ENCODE measurements at places on chromosomes 3 and 15.

DNA sequence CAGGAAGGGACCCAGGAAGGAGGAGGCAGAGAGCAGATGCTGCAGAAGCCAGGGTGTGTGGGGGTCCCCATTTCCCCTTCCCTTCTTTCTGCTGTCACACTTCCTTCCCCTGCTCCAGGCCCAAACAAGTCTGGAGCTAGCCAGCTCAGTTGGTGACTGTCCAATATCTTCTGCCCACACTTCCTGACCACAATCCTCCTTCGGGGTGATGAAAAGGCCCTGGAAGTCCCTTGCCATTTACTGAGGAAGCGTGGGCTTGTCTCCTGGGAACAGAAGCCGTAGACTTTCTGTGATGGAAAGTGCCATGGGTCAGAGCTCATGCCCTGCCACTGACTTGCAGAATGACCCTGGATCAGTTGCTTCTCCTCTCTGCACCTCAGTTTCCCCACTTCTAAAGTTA is 39.0 kb downstream of the ANAPC13 start:
- DNase-seq, result no peak

- DNase-seq, result no peak
Observed at GRCh38 chr15:34853001-34853758, 57.8 kb upstream of the ACTC1 start.

- DNase-seq, result no peak
Observed at GRCh38 chr3:179697736-179698332, 45.0 kb downstream of the USP13 start.

DNA sequence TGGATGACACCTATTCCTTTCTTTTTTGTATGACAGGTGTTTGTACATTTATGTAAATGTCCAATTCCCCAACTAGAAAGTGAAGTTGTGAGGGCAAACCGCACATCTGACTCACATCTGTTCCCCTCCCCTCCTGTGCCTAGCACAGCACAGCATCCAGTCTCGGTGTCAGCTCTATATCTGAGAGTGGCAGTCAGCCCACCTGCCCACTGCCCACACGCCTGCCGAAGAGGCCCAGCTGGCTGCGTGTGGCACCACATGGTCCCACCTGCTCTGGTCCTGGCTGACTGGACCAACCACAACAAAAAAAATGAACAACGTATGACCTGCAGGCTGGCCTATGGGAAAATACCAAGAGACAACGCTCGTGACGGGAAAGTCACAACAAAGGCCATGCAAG is 62.8 kb downstream of the XXYLT1 start:
- peak; percentile 11 for DNase-seq

GRCh38 chr15:85374831-85375230 is 5.6 kb upstream of the AKAP13 start:
- DNase-seq, result no peak
